Vagina (tissue), 2 donors: ENCODE measurements at places on chromosomes 16 and 17.

- no peak for DNase-seq
Measured at GRCh38 chr17:34781071-34781470, 180.2 kb downstream of the CCT6B start.

DNA sequence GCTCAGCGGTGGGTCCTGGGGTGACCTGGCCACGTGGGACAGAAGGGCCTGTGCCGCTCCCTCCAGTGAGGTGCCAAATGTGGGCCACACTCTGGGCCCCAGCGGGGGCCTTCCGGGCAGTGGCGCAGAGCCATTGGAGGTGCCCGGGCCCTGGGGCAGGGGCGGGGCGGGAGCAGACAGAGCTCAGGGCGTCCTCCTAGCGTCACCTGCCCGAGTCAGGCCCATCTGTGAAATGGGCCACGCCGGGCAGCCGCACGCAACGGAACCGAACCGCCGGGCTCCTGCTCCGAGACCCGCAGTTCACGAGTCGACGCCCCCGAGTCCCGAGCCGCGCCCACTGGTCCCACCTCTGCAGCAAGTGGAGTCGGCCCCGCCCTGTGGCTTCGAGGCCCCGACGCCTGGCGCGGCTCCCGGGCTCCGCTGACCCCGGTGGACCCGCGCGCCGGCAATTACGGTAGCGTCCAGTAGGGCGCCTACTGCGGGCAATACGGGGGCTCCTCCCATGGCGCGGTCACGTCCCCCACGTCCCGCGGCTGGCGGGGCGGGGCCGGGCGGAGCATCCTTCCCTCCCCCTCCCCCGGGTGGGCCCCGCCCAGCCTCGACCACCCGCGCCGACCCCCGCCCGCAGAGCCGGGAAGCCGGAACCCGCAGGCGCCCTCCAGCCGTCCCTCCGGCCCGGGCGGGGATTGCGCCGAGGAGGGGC, 1.9 kb downstream of the SLC16A3 start:
- no peak for DNase-seq

- DNase-seq, result no peak
Measured at GRCh38 chr17:34979650-34980352, 511 bp upstream of the LIG3 start.

DNA sequence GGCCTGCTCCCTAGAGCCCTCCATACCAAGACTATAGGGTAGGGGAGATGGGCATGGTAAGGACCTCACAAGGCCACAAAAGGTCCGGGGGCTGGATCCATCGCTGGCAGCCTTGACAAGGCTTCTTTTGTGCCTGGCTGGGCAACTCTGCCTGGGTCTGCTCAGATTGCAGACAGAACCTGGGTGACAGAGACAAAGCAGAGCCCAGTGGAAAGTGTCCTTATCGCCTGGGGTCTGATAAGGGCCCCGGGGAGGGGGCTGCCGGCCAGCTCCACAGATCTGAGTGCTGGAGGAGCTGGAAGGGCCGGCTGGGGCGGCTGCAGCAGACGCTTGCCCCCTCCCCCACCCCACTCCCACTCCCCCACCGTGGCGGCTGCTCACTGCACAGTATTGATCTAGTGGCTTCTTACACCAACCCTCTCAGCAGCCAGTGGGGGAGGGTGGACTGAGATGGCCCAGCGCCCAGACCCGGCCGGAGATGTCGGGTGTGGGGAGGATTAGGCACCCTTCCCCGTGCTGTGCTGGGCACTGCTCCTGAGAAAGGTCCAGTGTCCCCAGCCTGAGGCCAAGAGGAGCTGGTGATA, 7.2 kb downstream of the MMP15 start:
- DNase-seq, result no peak

GRCh38 chr17:70606086-70606485, 436.8 kb downstream of the KCNJ2 start:
- DNase-seq, result no peak

GRCh38 chr17:13002761-13003453, 14.9 kb downstream of the ELAC2 start:
- no peak for DNase-seq
